ENCODE measurements at places on chromosomes 7 and 10.

- DNase-seq: no peak
These were observed 369.2 kb upstream of the KLF6 start for GRCh38 chr10:4154191-4154715.

DNA sequence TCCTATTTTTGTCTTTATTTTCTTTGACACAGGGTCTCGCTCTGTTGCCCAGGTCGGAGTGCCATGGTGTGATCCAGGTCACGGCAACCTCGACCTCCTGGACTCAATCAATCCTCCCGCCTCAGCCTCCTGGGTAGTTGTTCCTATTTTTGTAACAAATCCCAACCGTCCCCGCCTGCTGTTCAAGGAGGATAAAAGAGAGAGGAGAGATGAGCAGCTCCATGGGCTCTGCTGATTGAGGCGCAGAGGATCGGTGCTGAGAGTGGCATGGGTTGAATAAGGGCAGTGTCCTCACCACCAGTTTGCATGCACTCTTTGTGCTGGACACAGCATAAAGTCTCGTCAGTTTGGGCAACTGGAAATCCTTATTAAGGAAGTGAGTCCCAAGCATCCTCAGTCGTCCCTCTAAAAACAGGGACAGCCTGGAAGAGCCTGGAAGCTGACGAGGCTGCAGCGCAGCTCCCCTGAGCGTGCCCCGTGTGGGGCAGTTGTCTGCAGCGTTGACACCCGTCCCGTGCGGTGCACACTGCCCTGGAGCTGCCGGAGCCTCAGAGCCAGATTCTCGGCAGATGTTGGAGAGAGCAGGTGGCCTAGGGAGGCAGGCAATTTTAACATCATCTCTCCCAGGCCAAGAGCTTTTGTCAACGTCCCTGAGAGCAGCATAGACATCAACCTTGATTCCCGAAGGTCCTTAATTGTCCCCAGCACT, 404.2 kb upstream of the RNF32 start:
- no peak for DNase-seq

DNA sequence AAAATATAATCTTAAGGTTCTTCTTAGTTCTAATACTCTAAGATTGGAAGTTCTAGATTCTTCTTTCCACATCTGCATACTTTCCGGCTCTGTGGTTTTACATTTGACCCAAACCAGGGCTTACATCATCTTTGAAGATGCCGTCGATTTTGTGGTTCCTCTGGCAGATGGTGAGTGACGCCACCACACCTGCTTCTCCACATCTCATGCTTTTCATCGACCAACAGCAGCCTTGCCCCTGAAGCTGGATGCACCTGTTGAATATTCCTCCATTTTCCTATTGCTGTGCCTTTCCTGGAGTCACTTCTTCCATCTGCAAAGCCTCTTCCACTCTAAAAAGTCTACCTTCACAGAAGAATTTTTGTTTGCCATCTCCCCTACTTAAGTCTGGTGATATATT, 121.3 kb downstream of the PRKCQ start:
- no peak for DNase-seq

DNA sequence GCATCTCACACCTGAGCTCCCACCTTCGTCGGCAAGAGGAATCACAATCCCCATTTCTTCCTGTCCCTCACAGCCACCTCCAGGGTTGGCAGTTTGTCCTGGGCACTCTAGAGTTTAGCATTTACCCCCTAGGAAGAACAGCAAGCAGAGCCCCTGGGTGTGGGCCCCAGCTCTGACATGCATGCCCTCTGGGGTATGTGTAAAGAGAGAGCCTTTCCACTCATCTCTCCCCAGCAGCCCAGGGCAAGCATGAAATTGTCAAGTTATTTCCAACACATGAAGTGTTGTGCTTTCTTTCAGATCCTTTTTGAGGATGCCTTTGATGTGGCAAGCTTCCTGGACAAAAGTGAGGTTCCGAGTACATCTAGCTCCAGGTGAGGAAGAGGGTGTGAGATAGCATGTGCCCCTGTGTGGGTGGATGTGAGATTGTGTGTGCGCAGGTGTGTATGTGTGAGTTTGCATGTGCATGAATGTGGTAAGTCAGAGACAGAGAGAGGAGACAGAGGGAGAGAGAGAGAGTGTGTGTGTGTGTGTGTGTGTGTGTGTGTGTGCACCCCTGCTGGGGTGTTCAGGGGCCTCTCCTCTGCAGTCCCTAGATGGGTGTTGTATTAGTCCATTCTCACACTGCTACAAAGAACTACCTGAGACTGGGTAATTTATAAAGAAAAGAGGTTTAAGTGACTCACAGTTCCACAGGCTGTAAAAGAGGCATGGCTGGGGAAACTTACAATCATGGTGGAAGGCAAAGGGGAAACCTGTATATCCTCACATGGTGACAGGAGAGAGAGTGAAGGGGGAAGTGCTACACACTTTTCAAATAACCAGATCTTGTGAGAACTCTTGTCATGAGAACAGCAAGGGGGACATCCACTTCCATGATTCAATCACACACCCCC, 18.1 kb downstream of the STRA8 start:
- no peak for DNase-seq

- DNase-seq: no peak
These were observed 87.0 kb downstream of the ALOX5 start for GRCh38 chr10:45461034-45461433.

DNA sequence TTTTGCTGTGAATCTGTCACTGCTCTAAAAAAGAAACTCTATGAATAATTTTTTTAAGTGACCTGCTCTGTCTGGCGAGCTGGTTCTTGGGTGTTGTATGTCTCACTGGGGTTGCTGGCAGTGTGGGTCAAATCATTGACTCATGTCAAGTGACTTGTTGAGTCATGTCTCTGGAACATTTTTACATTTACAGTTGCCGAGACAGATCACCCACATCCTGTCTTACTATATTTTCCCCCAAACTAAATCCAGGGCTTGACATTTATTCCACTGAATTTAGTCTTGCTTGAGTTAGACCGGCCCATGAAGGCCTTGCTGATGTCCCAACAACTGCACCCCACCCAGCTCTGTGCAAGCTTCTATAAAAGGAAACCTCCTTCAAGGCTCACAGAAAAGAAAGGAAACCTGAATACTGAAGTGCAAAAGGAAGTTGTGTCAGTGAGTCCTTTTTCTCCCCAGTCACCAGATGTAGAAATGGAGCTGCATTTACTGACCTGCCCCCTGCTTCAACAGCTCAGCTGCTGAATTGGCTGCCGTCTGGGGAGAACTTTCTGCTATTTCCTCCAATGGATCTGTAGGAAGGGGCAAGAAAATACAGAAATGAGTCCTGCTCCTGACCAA, 290.3 kb downstream of the TNS3 start:
- no peak for DNase-seq

DNA sequence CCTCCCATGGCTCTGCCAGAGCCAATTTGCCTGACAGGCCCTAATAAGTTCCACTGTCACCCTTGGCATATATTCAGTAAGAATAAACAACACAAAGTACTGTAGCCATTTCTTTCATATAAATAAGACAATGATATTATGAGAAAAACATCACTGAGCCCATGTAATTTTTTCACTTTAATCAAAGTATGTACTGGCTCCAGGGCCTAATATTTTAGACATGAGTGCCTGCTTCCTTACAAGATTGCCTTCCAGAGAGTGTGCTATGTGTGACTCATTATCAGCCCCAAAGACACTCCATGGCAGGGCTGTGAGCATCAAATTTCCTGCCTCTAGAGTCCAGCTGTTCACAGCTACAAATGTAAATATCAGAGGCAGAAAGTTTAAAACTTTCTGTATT, 297.6 kb downstream of the LHFPL3 start:
- DNase-seq: no peak

All from GM12892 (cell line).